ENCODE measurements at places on chromosomes 16 and 17. TPM values are rescaled to one million over a fixed set of nuclear protein-coding genes. Genes with fewer than 3 reads are reported as not detected.

- no peak for DNase-seq
Measured at GRCh38 chr17:17902877-17903276, 66.1 kb upstream of the SREBF1 start.

GRCh38 chr17:74815067-74815466, 38.9 kb upstream of the NAT9 start:
- DNase-seq = no peak

DNA sequence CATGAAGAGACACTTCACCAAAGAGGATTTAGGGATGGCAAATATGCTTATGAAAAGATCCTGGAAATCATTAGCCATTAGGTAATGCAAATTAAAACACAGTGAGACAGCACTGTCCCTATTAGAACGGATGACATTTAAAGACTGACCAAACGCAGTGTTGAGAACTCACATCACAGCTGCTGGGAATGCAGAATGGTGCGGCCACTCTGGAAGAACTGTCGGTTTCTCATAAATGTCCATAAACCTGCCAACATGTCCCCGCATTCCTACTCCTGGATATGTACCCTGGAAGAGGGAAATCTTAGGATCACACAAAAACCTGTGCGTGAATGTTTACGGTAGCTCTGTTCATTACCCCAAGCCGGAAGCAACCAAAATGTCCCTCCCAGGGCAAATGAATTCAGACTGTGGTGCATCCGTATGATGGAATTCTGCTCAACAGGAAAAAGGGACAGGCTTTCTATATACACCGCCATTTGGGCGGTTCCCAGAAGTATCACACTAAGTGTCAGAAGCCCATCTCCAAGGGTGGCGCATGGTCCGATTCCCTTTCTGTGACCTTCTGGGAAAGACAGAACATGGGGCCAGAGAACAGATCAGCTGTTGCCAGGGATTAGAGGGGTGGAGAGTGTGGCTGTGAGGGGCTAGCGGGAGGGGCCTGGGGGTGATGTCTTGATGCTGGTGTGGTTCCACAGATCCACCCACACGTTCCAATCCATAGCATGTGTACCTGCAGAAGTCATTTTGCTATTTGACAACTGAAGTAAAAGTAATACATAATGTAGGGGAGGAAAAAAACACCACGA, 197.2 kb upstream of the CHMP6 start:
- peak; percentile 78 for DNase-seq

DNA sequence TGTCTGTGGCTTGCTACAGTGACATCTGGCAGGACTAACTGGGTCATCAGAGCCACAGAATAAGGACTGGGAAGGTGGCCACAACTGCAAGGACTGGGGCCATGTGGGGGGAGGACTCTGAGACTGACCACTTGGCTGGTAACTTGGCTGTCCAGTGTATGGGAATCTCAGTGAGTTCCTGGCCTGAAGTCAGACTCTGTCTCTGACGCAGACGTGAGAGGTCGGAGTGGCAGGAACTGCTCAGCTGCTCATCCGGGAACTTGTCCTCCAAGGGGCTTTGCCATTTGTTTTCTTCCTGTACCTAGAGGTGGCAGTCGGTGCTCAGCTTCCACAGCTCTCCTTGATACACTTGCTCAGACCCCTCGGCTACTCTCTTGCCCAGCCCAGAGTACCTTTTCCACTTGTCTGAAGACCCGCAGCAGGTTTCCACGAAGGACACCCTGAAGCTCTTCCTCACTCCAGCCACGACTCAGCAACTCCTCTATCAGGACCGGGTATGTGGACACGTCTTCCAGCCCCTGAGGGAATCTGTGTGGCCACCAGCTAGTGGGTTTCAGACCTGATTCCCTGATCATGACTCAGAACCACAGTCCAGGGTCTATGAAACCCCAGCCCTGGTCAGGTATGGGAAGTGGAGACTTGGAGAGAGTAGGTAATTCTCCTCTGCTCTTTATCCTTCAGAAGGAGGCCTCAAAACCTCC, 7.3 kb upstream of the DPEP3 start:
- DNase-seq = no peak

- DNase-seq = peak; percentile 50
Measured at GRCh38 chr16:6682142-6682811, 650.4 kb upstream of the RBFOX1 start.

GRCh38 chr16:75061669-75062068, 54.9 kb downstream of the LDHD start:
- DNase-seq = no peak

- no peak for DNase-seq
Measured at GRCh38 chr17:43556292-43556691, 10.2 kb upstream of the ETV4 start.

GRCh38 chr17:13209081-13209480, 191.3 kb upstream of the ELAC2 start:
- no peak for DNase-seq

DNA sequence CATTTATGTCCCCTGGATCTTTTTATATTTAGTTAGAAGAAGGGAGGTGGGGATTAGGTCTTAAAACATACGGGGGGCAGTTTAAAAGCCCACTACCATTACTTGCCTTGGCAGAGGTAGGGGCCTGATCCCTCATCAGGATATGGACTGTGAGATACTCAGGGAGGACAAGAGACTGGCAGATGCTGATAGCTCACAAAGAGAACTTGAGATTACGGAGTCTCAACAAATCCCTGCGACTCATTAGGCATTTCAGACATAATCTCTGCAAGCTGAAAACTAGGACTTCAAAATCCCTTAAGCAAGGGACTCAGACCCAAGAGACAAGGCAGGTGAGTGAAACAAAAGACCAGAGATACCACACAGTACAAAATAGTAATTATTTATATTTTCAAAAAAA, 23.2 kb downstream of the NXPH3 start:
- DNase-seq = no peak

DNA sequence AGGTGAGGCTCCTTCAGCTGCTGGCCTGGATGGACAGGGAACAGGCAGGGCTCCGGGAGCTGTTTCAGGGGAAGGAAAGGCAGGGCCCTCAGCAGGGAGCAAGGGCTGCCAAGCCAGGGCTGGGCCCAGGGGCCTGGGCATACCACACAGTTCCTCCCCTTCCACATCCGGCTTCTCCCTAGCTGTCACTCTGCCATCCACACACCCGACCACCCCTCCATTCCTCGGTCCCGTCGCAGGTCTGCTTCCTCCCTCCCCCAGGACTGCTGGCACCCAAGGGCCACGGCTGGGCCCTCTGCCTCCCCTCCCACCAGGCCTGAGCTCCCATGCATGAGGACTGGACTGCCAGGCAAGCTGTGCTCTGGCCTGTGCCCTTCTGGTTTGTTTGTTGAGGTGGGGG, 24.0 kb downstream of the CDIP1 start:
- no peak for DNase-seq

DNA sequence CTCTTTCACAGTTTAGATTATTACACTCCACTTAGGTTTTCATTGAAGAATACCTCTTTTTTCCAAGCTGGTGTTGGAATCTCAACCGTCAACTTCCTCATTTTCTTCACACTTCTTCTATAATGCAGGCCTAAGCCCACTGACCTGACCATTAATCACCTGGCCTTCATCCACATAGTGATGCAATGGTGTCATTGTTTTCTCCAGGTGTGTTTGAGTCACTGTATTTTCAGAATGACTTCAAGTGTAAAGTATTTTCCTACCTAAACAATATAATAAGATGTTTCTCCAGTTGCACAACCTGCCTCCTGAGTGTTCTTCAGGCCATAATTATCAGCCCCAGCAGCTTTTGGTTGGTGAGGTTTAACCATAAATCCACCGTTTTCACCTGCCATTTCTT, 1675.1 kb downstream of the TP53TG3F start:
- no peak for DNase-seq

GRCh38 chr17:39623356-39623950, 3.3 kb upstream of the PPP1R1B start:
- DNase-seq = peak; percentile 86

GRCh38 chr16:89925596-89926079, 2.5 kb downstream of the TUBB3 start:
- no peak for DNase-seq

GRCh38 chr17:45580924-45581323, 90.4 kb upstream of the PLEKHM1 start:
- DNase-seq = no peak

- DNase-seq = no peak
Measured at GRCh38 chr17:35537601-35538141, at the start of gene SLFN12L. TSS of gene SLFN12L (minus strand) at chr17:35537678. CDS start at chr17:35522364, 15,314 bp downstream.

- DNase-seq = peak; percentile 90
Measured at GRCh38 chr16:55944377-55944802, 69.2 kb upstream of the CES5A start.

DNA sequence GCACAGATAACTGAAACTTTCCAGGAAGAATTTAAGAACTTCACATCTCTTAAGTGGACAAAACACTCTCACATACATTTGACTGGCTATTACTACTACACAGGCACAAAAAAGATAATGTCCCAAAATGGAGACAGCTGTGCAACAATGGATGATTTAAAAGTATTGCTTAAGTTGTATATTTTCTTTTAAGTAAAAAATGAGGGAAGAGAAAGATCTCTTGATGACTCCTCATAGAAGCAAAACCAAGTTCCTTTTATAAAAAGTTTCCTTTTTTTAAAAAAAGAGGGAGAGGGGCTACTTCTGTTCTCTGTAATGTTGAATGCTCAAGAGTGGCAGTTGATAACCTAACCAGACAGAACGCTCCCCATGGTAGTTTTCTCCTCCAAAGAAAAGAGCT, 195.5 kb downstream of the ZFHX3 start:
- no peak for DNase-seq

GRCh38 chr17:34305606-34306005, 13.6 kb upstream of the CCL8 start:
- no peak for DNase-seq

GRCh38 chr16:68480084-68480995, 32.0 kb upstream of the SMPD3 start:
- DNase-seq = no peak

DNA sequence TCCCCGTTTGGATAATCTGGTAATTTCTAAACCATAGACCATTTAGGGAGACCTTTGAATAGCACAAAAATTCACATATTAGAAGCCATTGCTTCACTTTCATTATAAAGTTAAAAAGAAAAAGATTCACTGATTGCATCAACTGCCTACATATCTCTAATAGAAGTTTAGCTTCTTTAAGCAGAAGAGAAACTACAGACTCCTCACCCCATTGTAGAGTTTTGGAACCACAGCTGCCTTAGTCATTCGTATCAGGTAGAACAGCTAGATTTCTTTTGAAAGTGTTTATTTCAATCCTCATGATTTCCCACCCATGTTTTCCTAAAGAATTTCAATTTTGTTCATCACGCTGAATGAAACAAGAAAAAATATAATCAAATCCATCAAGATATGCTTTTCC, 144.8 kb downstream of the CDH8 start:
- no peak for DNase-seq

DNA sequence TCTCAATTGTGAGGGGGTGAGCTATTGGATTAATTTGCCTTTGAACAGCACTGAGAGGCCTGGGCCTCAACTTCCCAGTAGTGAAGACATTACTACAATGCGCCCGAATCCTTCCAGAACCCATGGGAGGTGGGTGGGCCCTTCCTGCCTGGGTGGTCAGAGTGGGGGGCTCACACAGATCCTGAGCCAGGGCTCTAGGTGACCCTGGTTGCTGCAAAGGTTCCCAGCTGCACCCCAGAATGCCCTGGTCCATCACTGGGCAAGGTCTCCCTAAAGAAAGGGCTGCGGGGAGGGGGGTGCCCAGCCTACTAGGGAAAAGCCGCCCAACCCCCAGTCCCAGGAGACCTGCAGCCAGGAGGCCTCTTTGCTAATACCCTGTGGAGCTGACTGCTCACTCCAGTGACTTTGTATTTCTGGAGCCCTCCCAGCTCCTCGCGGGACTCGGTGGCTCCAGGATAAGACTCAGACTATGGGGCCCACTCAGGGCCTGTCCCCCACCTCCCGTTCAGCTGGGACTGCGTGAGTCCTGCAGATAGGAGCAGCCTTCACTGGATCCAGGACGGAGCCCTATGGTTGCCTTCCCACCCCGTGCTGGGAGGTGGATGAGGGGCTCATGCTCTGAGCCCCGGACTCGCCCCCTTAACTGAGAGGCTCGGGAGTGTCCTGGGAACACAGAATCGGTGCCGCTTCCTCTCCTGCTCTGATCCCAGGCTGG, 40.2 kb downstream of the SLC7A5 start:
- no peak for DNase-seq

GRCh38 chr17:74163271-74163821, 40.1 kb upstream of the RPL38 start:
- peak; percentile 59 for DNase-seq

- DNase-seq = peak; percentile 61
Measured at GRCh38 chr17:76467366-76467765, at the start of gene AANAT. TSS of gene AANAT (plus strand) at chr17:76467603. CDS start at chr17:76468747, 1,144 bp downstream.

GRCh38 chr17:18361837-18362697, 1.3 kb downstream of the SHMT1 start:
- no peak for DNase-seq

- peak; percentile 78 for DNase-seq
Measured at GRCh38 chr17:78227455-78227916, 3.9 kb upstream of the TMEM235 start.

DNA sequence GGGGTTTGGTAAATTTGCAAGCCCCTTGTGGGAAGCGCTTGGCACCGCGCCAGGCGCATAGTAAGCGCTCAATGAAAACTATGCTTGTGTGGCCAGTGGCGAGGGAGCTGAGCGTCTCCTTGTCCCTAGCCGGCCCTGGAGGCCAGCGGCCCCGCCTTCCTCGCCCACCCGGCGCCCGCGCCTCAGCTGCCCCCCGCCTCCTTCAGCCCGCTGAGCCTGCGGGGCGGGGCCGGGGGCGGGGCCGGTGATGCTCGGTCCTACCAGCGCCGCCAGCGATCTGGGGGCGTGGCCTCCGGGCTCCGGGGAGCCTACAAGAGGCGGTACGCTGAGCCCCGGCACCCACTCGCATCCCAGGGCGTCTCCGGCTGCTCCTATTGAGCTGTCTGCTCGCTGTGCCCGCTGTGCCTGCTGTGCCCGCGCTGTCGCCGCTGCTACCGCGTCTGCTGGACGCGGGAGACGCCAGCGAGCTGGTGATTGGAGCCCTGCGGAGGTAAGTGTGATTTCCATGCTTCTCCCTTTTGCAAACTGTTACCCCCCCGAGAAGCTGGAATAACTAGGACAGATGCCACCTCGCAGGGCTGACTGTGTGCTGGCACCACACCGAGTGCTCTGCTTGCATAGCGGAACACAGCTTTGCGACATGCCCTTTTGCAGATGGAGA, at the start of gene CRISPLD2:
CRISPLD2 (plus strand) TSS at position 342 of the 661 bp plus-strand sequence. CDS start 18,511 bp downstream, outside the sequence.
- peak; percentile 94 for DNase-seq

DNA sequence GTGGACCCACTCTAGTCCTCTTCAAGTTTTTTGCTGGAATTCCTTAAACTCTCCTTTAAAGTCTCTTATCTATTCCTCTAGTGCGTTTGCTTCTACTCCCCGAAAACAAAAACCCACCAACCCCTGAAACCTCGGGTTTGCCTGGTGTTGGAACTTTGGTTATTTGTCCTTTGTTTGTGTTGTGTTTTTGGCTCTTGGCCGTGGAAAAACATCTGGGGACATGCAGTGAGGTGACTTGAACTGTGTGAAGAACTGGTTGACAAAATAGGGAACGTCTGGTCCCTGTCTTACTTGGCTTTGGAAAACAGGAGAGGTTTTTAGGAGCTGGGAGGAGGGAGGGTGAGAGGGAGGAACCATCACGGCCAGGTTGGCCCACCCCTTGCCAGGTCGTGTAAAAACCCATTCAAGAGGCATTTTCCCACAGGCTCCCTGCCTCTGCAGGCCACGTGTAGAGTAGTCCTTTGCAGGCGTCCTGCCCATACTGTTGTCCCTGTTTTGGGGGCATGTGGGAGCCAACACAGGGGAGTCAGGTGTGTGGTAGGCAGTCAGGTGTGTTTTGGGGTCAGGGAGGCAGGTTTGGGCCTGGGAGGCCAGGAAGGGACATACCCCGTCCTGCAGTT, 169.3 kb downstream of the RAB11FIP4 start:
- peak; percentile 13 for DNase-seq

The WBP2 gene
- total RNA-seq = 22.9 TPM

The EVI2B gene
- 1.2 TPM for total RNA-seq

The HSPB9 gene
- total RNA-seq = not detected

The SRL gene
- total RNA-seq = 445 TPM

The ICAM2 gene
- total RNA-seq = 49.1 TPM

The MYH8 gene
- total RNA-seq = 4,616 TPM

Measured in tongue (tissue), 3 donors.